ENCODE measurements at places on chromosomes 16 and 17.

- DNase-seq = no peak
These were observed 184.9 kb downstream of the SEC14L1 start for GRCh38 chr17:77325577-77326075.

DNA sequence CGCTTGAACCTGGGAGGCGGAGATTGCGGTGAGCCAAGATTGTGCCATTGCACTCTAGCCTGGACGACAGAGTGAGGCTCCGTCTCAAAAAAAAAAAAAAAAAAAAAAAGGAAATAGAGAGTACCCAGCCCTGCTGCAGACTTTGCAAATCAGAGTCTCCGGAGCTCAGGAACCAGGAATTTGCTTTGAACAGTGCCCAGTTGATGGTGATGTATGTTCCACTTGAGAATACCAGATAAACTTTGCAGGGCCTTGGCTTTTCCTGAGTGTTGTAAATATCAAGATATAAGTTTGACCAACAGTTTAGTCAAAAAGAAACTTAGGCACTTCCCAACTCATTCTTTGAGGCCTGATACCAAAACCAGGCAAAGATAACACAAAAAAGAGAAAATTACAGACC, 30.6 kb upstream of the MAP3K14 start:
- no peak for DNase-seq

DNA sequence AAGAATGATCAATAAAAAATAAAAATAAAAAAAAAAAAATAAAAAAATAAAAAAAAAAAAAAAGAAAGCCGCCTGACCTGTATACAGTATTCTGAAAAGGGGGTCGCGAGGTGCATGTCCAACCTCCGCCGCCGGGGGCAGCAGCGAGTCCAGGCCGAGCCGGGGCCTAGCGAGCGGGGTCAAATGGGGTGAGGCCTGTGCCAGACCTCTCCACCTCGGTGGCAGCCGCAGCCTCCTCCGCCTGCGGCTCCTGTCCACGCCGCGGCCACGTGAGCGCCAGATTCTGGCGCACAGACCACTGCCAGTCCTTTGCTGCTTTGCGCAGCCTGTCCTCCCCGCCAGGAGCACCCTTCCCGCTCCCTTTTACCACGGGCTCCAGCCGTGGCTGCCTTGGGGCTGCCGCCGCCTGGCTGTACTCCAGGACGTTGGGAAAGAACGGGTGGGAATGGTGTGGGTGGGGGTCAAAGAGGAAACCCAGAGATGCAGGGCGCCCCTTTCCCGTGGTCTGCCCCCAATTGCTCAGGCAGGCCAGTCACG, 2.4 kb upstream of the BCKDK start:
- DNase-seq = peak; percentile 71

DNA sequence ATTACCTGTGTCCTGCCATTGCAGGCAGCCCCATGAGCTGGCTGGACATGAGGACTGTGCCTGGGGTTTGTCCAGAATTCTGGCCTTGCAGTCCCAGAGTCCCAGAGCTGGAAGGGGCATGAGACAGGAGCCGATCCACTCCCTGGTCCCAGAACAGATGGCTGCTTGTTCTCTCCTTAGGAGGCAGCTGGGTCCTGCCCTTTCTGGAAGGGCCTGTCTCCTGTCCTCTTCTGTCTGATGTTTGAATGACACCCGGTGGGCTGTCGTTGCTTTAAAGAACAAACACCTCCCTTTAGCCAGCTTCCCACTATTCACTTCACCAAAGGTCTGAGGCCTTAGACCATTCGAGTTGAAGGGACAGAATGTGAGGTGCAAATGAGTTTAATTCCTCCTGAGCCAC, 63.8 kb downstream of the RAP1GAP2 start:
- no peak for DNase-seq

- DNase-seq = no peak
These were observed 18.6 kb downstream of the FOXN1 start for GRCh38 chr17:28524476-28525424.

DNA sequence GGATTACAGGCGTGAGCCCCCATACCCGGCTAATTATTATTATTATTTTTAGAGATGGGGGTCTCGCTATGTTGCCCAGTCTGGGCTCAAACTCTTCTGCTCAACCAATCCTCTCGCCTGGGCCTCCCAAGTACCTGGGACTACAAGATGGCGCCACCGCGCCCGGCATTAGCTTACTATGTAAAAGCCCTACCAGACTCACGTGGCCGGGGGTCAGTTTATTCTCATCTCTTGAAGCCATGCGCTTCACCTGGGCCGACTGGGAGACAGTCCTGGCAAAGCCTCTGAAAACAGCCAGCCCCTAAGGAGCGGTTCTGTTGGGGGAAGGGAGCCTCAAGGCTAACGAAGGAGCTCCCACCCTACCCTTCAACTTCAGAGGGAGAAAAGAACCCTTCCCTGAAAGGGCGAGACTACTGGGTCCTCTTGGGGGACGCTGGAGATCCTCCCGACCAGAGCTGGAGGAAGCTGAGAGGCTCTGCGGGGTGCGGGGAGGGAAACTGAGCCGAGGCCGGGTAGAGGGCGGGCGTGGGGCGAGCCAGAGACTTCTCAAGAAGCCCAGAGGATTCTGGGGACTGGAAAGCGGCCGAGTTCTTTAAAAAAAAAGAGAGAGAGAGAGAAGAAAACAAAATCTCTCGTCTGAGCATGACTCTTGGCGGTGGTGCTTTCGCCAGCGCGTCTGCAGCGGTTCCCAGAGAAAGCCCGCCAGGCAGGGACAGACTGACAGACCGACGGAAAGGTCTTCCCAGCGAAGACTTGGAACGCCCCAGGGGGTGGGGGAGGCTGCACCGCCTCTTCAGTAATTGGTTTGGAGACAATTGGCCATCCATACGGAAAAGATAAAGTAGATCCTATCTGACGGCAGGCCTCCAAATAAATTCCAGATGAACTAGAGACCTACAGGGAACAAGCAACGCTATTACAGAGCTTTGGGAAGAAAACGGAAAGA, 5.6 kb upstream of the TUBG2 start:
- no peak for DNase-seq

- no peak for DNase-seq
These were observed 160.7 kb downstream of the RGS9 start for GRCh38 chr17:65297916-65298315.

DNA sequence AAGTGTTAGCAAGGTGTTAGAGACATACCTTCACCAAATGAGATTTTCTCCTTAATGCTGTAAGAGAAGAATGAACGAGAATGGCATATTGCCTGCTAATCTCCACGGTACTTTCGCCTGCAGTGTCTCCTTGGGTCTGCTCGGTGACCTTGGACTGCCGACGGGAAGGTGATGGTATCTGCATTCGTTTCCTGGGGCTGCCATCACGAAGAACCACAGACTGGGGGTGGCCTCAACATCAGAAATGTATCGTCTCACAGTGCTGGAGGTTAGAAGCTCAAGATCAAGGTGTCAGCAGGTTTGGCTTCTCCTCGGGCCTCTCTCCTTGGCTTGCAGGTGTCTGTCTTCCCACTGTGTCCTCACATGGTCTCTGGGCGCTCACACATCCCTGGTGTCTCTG, 86.3 kb upstream of the TNRC6C start:
- no peak for DNase-seq

- no peak for DNase-seq
These were observed 64.0 kb downstream of the MRM1 start for GRCh38 chr17:36665417-36665816.

GRCh38 chr17:51617986-51618385, 357.6 kb downstream of the UTP18 start:
- no peak for DNase-seq

DNA sequence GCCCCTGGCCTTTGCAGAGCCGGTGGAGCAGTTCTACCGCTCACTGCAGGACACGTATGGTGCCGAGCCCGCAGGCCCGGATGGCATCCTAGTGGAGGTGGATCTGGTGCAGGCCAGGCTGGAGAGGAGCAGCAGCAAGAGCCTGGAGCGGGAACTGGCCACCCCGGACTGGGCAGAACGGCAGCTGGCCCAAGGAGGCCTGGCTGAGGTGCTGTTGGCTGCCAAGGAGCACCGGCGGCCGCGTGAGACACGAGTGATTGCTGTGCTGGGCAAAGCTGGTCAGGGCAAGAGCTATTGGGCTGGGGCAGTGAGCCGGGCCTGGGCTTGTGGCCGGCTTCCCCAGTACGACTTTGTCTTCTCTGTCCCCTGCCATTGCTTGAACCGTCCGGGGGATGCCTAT, 29.5 kb downstream of the CIITA start:
- DNase-seq = no peak

DNA sequence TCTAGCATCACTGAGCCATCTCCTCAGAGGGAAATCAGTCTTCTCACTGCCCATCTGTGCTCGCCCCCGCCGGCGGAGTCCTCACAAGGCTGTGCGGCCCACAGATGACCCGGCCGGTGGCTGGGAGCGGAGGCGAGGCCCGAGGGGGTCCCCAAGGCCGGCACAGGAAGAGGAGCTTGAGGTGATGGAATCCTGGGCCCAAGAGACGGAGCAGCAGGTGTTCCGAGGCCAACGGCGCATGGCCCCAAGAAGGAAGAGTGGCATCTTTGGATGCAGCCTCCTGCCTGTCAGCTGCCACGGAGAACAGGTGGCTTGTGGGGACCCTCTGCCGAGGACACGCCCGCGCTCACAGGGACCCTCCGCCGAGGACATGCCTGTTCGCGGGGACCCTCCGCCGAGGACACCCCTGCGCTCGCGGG, 72.7 kb upstream of the GNG13 start:
- no peak for DNase-seq

DNA sequence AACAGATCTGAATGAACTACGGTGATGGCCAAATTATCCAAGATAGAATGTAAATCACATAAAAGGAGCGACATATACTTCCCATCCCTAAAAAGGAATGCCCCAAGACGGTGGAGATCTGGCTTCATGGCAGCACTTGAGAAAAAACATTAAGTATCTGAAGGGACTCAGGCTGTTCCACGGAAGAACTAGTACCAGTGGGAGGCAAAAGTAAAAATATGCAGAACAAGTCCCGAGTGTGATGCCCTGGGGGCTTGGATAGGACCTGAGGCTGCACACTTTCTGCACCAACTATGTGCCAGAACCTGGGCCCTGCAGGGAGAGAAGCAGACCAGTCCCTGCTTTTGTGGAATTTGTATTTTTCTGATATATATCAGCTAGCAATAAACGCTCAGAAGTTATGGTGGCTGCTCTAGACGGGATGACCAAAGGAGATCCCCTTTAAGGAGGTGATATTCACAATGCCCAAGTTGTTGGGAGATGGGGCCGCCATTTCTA, 539 bp upstream of the CKLF start:
- DNase-seq = peak; percentile 18

DNA sequence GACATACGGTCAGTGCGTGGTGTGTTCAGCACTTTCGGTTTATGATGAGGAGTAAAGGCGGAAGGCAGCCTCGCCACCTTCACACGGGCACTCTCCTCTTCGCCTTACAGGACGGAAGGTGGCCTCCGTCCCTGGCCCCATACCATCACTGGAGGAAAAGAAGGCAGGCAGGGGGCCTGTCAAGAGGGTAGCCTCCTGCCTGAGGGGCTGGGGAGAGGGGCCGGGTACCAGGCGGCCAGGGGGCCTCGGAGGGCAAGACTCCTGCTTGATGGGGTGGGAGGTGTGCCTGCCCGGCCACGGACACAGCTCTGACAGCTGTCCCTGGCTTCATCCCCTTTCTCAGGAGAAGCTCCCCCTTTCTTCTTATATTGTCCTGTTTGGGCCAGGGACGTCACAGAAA, 15.6 kb upstream of the SLC38A8 start:
- DNase-seq = no peak

DNA sequence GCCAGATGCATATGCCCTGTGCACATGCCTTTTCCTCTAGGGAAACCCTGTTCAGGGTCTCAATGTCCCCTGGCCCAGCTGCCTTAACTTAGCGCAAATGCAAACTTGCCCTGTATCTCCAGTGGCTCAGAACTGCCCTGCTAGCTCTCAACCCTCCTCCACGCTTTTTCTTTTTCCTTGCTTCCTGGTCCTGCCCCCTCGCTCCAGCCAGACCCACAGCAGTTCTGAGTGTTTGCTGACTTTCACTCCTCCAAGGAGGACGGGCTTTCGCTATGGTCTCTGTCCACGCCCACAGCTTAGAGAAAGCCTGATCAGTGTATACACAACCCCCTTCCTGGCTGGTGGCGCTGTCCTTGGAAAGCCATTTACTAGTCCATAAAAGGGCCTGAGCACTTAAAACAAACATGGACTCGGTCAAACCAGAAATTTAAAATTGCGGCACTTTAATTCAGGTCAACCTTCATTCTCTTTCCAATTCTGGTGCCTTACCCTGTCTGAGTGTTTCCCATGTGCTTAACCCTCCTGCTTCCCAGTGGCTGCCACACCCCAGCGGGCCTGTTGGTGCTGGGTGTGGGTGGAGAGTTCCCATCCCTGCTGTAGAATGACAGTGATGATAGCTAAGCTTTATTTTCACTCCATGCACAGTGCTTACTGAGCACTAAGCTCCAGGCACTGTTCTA, 15.6 kb upstream of the TMEM98 start:
- DNase-seq = no peak

- no peak for DNase-seq
These were observed 10.3 kb downstream of the ZNF18 start for GRCh38 chr17:11986942-11987329.

- no peak for DNase-seq
These were observed 787 bp downstream of the LHX1 start for GRCh38 chr17:36937959-36938565.

DNA sequence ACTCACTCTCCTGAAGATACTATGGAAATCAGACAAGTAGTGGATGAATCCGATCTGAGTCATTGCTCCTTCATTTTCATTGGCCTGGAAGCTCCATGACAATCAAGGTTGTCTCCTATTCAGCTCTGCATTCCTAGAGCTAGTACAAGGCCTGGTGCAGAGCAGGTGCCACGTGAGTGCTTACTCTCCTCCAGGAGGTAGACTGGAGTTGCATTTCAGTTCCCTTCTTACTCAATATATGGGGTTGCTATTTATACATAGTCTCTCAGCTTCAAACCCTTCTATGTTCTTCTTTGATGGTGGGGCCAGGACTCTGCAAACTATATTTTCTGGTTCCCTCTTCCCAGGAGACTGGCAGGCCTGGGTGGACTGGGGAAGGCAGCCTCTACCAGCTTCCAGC, 148.3 kb downstream of the ASIC2 start:
- no peak for DNase-seq

DNA sequence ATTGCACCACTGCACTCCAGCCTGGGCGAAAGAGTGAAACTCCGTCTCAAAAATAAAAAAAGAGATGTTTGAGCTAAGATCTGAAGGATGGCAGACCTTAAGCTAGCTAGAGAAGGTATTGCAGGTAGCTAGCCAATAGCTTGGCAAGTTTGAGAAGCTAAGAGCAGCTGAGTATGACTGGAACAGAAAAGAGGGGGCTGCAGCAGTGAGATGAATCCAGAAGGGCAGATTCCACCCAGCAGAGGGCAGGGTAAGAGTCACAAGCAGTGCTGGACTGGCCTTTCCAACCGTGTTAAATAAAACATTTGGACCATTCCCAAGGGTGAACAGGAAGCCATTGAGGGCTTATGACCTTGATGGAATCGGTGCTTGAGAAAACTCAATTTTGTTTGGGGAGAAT, 5.7 kb upstream of the PHAF1 start:
- DNase-seq = no peak

DNA sequence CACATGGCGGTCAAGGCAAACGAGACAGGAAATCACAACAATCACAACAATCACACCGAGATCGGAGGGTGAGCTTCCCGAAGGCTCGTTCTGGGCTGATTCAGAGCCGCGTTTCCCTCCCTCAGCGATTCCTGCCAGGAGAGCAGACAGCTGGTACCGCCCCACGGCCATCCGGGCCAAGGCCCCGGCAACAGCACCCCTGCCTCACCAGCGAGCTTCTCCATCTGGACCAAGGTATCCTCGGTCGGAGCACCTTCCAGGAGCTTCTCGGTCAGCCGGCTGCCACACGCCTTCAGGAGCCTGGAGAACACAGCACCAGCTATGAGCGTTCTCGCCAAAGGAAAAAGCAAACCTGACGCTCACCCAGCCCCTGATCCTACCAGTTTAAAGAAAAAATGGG, 15.2 kb upstream of the PLD6 start:
- DNase-seq = no peak

Data from stimulated activated CD4-positive, alpha-beta T cell treated with anti-CD3 and anti-CD28 coated beads, TNF-alpha, amount 100 ng/mL, for 48 hours (primary cell).